ENCODE measurements at places on chromosomes 1 and 21.

DNA sequence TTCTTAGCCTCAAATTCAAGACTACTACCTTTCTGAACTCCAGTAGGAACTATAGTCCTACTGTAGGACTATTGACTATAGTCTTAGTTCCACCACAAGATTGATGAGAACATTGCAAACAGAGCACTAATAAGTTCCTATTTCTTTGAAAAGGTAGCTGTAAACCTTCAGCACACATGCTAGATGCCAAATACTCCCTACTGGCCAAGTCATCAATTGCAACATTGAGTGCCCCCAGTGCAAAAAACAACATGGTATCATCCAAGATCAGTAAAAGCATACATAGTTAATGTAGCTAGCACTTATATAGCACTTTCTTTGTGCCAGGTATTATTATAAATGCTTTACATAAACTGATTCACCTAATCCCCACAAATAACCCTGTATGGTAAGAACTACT lies 99.8 kb downstream of the MRPL39 start:
- no peak for DNase-seq

GRCh38 chr1:205532996-205533735 lies 28.7 kb downstream of the CDK18 start:
- DNase-seq = no peak

DNA sequence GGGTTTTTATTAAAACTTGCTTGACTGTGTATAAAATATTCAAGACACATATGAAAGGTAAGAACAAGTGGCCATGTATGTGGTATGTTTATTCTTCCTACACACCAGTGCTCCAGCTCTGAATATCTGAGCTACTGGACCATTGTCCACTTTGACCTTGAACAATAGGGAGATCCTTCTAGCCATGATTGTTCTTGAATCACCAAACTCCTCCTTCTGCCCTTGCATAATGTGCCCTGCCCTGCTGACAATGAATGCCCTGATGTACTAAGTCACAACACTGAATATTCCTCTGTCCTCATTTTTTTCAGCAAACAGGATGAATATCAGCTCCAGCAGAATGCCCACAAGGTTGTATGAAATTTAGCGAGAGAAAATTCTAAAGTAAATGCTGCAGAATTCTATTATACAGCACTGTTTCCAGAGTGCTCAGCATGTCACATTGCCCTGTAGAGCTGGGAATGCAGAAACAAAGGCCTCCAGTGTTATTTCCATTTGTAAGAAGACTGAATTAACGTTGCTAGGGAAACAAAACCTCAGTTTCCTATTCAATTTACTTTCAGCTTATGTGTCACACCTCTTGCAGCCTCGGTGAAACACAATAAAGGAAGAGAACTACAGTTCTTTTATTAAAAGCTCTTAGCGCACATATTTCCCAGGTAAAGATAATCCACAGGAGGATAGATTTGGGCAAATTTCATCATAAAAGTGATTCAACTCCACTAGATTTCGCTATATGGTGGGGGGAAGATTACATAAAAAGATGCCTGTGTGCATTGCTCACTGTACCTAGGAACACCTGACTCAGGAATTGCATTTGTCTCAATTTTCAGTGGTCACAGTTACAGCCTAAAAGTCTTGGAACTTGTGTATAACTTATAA lies 187.4 kb upstream of the ATP1B1 start:
- peak; percentile 68 for DNase-seq

- no peak for DNase-seq
Observed at GRCh38 chr1:118317842-118318614, 133.0 kb upstream of the SPAG17 start.

DNA sequence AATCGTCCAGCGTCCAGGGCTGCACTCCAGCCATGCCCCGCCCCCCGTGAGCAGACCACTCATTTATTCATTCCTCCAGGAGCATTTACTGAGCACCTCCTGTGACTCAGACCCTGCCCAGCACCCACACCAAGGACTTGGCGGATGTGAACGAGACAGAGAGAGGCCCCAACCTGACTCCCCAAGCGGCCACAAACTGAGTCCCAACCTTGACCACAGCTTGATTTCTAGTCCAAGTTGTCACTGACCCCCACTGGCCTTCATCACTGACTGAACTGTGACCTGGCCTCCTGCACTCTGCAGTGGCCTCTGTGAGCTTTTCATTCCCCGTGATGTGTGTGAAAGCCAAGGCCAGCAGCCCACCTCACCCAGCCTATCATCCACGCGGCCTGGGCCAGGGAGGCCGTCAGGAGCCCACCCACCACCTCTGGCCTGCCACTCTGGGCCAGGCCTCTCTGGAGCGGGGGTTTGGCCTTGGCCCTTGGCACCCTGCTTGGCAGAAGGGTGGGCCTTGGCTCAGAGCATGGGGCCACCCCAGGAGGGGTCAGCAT lies 19.3 kb upstream of the RUNX3 start:
- DNase-seq = no peak

- no peak for DNase-seq
Observed at GRCh38 chr1:6316240-6317097, 55.6 kb upstream of the GPR153 start.

DNA sequence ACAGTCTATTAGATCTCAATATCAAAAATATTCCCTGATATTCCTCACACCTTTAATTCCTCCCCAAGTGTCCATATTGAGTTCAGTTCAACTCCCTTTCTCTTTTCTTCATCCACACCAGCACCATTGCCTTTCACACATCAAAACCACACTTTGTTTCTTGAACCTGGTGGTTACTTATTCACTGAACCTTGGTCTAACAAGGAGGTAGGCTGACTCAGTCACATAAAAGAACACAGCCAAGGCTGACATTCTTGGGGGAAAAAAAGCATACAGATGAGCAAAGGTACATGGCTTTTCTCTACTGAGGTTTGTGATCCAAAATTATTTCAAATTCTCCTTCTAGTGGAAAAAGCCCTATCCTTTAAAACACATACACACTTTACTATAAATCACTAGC lies 131.7 kb upstream of the USH2A start:
- no peak for DNase-seq

DNA sequence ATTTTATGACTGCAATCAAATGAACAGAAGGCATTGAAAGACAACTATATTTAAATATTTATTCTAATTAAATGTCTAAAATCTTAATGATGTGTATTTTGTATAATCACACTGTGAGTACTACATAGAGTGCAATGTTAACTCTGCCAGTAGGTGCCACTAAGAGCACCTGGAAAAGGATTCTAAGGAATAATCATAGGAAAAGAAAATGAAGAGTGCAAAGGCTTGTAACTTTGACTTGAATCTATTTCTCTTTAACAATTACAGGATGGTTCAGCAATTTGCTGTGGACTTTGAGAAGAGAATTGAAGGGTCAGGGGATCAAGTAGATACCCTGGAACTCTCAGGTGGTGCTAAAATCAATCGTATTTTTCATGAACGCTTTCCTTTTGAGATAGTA lies 200.4 kb downstream of the DNM3 start:
- no peak for DNase-seq

DNA sequence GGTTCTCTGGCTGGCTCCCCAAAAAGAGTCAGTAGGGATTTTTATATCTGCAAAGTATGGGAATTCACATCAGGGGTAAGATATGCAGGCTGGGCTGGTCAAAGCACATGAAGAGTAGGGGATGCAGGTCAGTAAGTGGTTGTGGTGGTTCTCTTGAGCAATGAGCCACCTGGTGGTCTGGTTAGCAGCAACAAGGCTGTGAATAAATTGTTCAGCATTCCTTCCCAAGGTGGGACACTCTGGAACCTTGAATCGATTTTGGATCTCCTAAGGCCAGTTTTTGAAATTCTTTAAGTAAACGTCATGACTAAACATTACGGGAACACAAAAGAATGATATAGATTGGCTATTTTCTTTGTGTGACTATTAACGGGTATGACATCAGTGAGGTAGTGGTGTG lies 563.0 kb upstream of the NEGR1 start:
- no peak for DNase-seq

GRCh38 chr21:18089786-18090185 lies 154.8 kb upstream of the CHODL start:
- no peak for DNase-seq

- DNase-seq = no peak
Observed at GRCh38 chr1:153438599-153438998, 21.9 kb downstream of the S100A7 start.

DNA sequence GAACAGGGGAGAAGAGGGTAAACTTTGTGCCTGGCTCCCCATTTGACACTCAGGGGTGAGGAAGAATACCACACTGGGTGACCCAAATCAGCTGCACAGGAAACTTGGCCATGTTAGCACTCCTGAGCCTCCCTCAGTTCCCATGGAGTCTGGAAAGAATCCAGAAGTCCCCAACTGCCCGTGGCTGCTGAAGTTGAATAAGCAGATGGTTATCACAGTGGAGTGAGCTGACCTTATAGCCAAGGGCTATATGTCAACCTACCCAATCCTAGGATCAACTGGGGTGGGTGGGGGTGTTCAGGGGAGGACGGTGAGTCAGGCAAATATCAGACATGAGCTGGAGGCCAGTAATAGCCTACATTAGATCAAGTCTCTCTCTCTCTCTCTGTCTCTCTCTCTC lies 20.4 kb downstream of the KCNH1 start:
- no peak for DNase-seq

DNA sequence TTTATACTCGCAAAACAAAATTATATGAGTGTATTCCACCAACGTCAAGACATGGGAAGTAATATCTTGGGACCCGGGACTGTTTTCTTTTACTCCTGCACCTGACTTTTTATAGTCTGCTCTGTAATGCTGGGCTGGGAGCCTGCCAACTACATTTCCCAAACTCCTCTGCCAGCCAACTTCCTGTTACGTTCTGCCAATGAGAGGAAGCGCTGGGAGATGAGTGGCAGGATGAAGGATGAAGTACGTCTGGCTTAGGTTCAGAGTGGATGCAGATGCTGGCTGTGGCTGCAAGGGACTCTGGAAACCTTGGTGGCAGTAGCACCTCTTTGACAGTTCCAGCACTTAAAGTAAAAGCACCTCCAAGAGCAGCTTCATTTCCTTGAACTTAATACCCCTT lies 59.6 kb downstream of the USP24 start:
- peak; percentile 79 for DNase-seq

- DNase-seq = no peak
Observed at GRCh38 chr1:53122961-53123413, 19.5 kb downstream of the SLC1A7 start.

All from globus pallidus (tissue), 1 donor.